ENCODE measurements at places on chromosomes 6 and 20.
A peak's percentile ranks its signal among the peaks of the same experiment; 100 is the strongest.

DNA sequence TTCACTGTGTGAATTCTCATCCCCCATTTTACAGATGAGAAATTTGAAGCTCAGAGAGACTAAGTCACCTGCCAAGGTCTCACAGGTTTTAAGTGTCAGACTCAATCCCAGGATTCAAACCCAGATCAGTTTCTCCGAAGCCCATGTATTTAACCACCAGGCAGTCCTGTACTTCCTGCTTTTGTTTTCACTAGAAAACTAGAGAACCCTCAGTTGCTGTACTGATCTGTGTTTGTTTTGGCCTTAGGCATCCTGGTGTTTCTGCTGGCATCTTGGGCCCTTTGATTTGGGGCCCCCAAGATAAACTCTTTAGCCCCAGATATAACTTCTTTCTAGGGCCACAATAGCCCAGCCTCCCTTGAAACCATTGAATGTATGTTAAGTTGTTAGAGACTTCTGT, 36.5 kb downstream of the PPP1R16B start:
- DNase-seq = no peak

GRCh38 chr6:128174724-128175123, 273.9 kb upstream of the THEMIS start:
- DNase-seq = no peak

- DNase-seq = no peak
These were observed 108.5 kb downstream of the MAN1A1 start for GRCh38 chr6:119241111-119241465.

DNA sequence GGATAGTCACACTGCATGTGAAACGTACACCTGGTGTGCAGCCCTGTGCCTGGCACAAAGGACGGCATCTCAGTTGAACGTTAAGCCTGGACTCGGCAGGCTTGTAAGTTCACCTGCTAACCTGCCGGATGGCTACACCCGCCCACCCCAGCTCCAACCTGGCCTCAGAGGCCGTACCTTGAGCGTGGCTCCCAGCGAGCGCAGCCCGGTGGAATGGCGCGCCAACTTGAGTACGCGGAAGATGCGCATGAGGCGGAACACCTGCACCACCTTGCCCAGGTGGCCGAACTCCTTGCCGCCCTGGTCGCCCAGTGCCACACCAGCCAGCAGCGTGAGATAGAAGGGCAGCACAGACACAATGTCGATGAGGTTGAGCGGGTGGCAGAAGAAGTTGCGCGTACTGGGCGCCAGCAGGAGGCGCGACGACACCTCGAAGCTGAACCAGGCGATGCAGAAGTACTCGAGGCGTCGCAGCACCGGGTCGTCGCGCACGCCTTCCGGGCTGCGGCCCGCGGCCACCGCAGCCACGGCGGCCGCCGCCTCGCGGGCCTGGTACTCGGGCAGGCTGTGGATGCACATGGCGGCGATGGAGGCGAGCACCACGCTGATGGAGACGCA, 3.3 kb downstream of the KCNS1 start:
- peak; percentile 11 for DNase-seq

Measured in stimulated activated CD8-positive, alpha-beta memory T cell treated with anti-CD3 and anti-CD28 coated beads, Interleukin-7, amount 100 ng/mL, for 1 hour (primary cell).